ENCODE measurements at places on chromosomes 12 and 14.

GRCh38 chr14:91372671-91373495 lies 44.7 kb downstream of the CCDC88C start:
- DNase-seq, result peak; percentile 74

DNA sequence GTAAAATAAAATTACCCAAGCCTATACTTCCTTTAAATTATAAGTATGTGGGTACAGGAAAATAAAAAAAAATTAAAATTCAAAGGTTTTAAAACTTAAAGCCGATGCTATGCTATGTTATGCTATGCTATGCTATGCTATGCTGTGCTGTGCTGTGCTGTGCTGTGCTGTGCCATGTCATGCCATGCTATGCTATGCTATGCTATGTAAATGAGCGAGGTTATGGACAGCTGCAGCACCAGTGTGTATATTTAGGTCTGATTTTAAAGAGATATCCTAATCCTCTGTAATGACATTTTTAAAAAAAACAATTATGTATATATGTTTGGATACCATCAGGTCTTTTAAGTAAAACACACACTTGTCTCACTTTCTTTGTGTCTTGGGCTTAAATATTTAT lies 1822.0 kb upstream of the SEL1L start:
- DNase-seq, result no peak

GRCh38 chr12:1403417-1403816 lies 191.0 kb downstream of the FBXL14 start:
- no peak for DNase-seq

DNA sequence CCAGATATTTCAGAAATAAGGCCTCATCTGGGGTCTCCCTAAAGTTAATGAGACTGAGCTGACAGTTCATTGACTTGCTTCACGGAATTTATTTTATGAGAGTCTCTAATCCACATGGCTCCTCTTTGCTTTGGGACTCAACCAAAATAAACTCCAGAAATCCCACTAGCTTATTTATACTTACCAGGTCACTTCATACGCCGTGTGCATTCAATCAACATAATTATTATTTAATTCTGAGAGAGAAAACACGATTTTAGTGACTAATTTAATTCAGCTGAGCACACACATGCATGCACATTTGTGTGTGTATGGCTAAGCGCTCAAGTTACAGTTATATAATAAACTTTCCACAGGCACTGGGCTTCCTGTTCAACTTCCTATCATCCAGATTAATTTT lies 333.4 kb upstream of the CCDC196 start:
- no peak for DNase-seq

DNA sequence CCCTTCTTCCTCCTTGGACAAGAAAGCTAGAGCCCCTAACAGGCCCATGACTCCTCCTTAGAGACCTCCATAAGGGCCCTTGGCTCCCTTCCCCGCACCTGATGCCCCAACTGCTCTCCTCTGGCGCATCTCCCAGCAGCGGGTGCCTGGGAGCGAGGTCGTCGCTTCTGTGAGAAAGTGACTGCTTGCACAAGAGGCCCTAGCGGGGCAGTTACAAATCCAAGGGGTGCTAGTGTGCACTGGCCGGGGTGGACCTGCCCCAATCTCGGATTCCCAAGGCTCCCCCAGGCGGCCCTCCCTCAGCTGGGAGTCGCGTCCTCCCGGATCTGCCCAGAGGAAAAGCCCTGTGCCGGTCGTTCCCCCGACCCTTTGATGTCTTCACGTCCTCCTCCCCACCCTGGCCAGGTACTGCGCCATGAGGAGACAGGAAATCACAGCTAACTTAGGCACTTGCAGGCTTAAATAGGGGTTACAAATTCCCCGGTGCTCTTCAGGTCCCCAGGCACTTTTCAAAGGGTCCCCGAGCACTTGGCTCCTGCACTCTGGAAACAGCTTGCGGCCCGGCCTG lies 2.8 kb downstream of the NKX2-8 start:
- DNase-seq, result no peak

DNA sequence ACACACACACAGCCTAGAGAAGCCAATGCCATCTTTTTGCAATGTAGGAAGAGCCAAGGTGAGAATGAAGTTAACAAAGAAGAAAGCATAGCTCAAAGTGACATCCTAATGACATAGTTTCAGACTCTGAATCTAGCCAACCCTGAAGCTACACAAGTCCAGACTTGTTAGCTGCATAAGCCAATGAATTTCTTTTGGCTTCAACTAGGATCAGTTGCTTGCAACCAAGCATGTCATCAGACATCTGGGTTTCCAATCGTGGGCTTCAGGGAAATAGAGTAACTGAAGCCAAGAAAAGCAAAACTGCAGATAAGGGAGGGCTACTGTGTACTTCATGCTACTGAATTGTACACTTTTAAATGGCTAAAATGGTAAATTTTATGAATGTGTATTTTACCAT lies 4.4 kb upstream of the GPHN start:
- DNase-seq, result no peak

GRCh38 chr14:91685600-91685999 lies 46.3 kb downstream of the CATSPERB start:
- DNase-seq, result no peak

- DNase-seq, result no peak
These were observed 100.3 kb upstream of the NCOR2 start for GRCh38 chr12:124667506-124668326.

DNA sequence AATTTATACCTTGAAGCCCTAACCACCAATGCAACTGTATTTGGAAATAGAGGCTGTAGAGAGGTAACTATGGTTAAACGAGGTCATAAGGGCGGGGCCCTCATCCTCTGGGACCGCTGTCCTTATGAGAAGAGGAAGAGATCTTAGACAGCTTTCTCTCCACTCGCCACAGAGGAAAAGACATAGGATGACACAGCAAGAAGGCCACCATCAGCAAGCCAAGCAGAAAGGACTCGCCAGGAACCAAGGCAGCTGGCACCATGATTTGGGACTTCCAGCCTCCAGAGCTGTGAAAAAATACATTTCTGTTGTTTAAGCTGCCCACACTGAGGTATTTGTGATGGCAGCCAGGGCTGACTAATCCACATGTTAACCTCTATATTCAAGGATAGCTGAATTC lies 30.4 kb upstream of the BCAT1 start:
- no peak for DNase-seq

DNA sequence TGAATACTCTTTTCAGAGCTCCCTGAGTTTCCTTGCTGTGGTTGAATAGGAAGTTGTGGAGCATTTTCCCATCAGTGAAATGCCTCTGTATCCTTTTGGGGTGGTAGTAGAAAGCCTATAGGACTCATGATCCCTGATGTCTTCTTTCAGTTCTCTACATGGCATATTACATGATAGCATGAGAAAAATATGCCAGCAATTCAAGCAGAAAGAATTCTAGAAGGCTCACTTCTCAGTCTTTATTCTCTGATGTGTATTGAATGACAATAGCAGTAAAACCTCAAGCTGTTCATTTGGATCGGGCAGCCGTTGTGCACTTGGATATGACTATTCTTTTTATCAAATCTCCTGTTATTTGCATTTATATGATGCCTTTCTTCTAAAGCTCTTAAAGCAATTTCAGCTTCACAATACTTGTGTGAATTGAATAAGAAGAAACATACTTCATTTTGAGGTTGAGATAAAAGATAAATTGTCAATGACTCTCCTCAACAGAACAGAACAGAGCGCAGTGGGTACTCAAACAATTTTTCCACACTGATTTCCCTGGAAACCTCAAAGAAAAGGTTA lies 251.5 kb upstream of the FBXO33 start:
- DNase-seq, result no peak

GRCh38 chr14:61968207-61968606 lies 206.0 kb downstream of the SNAPC1 start:
- no peak for DNase-seq

DNA sequence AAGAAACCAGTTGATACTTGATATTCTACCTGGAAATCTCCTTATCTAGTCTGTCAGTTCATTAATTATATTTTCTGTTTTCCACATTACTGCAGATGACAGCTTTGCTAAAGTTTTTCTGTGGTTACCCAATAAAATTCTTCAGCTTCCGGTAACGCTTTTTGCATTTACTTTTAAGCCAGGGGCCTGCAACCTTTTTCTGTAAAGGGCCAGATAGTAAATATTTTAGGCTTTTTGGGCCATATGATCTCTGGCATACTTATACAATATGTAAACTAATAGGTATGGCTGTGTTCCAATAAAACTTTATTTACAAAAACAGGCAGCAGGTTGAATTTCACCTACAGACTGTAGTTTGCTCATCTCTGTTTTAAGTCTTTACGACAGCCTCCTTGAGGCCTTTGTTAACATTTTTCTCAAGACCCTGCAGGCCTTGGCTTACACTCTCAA lies 48.3 kb downstream of the SPATS2 start:
- DNase-seq, result peak; percentile 45

- DNase-seq, result no peak
These were observed 41.6 kb upstream of the EGLN3 start for GRCh38 chr14:33992274-33993007.

DNA sequence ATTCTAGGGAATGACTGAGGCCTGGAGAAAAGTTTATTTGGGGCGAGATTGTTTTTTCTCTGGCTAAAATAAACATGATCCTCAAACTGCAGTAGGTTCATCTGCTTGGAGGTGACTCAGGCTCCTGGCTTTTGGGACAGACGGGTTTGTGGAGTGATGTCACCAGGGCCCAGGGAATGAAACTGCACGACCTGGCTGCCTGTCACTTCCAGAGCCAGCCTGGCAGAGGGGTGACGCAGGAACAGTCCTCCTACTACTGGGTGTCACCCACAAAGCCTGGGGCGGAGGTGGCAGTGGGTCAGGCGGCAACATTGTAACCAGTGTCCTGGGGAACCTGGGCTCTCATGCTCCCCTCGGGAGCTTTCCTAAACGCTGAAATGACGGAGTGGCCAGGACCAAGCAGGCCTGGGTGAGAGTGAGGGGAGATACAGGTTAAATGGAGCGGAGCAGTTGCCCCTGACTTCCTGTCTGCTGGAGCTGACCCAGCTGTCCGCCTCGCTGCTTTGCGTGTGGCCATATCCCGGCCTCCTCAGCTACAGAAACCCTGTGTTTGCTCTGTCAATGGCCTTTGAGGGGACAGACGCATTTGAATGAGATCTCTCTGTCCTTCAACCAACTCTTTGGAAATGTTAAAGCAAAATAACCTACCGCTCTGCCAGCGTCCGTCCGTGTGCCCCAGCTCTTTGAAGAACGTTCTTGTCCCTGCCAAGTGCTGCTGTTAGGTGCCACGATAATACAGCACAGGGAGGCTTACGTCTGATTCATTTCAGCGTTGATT lies 6.5 kb downstream of the HIP1R start:
- DNase-seq, result no peak

DNA sequence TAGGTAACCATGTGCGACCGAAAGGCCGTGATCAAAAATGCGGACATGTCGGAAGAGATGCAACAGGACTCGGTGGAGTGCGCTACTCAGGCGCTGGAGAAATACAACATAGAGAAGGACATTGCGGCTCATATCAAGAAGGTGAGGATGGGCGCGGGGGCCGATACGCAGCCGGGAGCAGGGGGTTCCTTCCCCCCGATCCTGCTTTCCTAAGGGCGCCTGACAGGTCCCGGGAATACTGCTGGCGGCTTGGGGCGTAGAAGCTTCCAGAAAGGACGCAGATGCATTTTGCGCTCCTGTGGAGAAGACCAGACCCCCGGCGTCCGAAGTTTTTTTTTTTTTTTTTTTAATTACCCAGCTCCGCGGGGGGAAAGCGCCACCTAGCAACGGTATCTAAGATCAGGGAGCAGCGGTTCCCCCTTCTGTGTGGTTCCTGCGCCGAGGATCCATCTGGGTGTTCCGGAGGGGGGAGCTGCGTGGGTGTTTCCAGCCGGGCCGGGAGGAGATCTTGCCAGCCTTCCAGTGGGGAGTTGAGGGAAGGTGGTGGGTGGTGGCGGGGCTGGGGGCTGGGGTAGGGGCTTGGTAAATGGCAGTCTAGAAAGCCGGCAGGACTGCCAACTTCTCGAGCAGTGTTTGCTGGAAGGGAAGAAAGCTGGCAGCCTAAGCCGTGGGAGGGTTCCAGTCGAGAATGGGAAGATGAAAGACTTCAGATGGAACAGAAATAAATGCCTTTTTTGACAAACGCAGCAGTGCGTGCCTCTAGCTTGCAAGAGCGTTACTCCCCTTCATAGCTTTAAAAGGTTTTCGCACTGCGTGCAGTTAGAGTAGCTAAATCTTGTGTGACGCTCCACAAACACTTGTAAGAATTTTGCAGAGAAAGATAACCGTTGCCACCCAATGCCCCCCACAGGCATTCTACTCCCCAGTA lies 764 bp downstream of the DYNLL1 start:
- peak; percentile 37 for DNase-seq

- no peak for DNase-seq
These were observed 268.7 kb downstream of the AEBP2 start for GRCh38 chr12:19707948-19708409.
